ENCODE measurements at places on chromosomes 11 and 22.

DNA sequence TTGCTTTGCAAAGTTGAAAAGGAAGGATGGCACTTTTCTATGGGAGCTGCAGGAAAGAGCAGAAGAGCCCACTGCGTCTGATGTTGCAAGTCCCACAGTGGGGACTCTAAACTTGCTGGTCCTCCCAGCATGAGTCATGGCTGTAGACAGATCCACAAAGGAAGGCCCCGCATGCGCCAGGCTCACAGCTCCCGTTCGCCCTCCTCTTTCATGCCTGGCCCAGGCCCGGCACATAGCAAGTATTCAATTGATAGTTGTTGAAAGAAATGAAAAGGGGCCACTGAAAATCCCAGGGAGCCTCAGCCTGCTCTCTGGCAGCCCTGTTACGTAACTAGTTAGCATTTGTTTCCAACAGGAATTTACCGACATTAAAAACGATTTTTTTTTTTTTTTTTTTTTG, 18.9 kb downstream of the AP1B1 start:
- DNase-seq = no peak

DNA sequence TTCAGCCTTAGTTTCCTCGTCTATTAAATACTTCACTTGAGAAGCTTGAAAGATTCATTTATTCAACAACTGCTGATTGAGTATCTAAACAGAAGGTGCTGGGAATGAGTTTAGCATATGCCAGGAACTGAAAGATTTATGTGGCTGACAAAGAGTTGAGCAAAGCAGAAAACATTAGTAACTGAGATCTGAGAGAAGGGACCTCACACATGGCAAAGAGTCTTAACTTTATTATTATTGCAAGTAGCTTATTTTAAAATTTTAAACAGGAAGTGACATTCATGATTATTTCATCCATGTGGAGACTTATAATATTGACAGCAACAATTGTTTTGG, 133.6 kb downstream of the CASP12 start:
- no peak for DNase-seq

- no peak for DNase-seq
Observed at GRCh38 chr22:23520863-23521440, 59.1 kb downstream of the IGLL1 start.

- DNase-seq = no peak
Observed at GRCh38 chr11:104881117-104881794, 17.0 kb downstream of the CASP12 start.

- no peak for DNase-seq
Observed at GRCh38 chr11:86639137-86639536, 33.3 kb downstream of the ME3 start.

DNA sequence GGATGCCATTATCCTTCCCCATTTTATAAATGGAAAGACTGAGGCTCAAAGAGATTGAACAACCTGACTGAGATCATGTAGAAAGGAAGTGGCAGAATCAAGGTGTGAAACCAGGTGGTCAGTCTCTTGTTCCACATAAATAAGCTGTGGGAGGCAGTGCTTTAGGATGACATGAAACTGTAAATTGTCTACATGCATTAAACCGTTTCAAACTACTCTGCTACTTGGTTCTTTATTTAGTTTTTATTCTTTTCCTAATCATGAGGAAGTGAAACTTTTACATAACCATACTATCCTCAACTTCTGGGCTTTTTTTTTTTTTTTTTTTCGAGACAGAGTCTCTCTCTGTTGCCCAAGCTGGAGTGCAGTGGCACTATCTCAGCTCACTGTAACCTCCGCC, 34.9 kb downstream of the CADM1 start:
- peak; percentile 7 for DNase-seq

GRCh38 chr22:30647536-30647935, 12.0 kb downstream of the SLC35E4 start:
- no peak for DNase-seq

- DNase-seq = no peak
Observed at GRCh38 chr22:34297536-34298120, 377.4 kb upstream of the LARGE1 start.

DNA sequence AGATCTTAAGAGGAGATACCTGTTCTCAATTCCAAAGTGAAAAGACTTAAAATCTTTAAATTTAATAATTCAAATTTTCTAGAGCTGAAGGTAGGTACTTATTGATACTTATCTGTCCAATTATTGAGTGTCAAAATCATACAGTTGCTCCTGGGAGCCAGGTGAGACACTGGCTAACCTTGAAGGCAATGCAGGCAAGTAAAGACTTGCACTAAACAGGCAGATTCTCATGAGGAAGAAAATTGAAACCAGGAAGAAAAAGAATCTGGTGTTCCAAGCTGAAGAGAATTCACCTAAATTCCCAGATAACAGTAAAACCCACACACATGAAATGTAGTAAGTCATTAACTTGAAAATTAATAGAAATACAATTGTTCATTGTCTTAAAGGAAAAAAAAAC, 30.3 kb downstream of the VSIG10L2 start:
- no peak for DNase-seq

Measured in GM13977 (cell line).